T-helper 17 cell (primary cell): ENCODE measurements at places on chromosomes 16 and 17. TPM values are rescaled to one million over a fixed set of nuclear protein-coding genes. Genes with fewer than 3 reads are reported as not detected.
A peak's percentile ranks its signal among the peaks of the same experiment; 100 is the strongest.

GRCh38 chr17:76046064-76046463 is 19.0 kb upstream of the EVPL start:
- H3K4me3 ChIP-seq, result no peak overlapping the region
- H3K27me3 ChIP-seq, result no peaks in the 10 kb centered on the region
- no peak for DNase-seq
- no peak overlapping the region for H3K27ac ChIP-seq
- peaks cover 13% of the 10 kb centered on the region for H3K36me3 ChIP-seq

GRCh38 chr16:25691519-25692091 is at the start of gene HS3ST4:
TSS of gene HS3ST4 (plus strand) at chr16:25691959.
- H3K4me3 ChIP-seq, result peak within 1 kb of the TSS; percentile 85
- DNase-seq, result no peak
- peaks cover 83% of the 10 kb centered on the region for H3K27me3 ChIP-seq
- peaks cover 10% of the 10 kb centered on the region for H3K4me1 ChIP-seq

DNA sequence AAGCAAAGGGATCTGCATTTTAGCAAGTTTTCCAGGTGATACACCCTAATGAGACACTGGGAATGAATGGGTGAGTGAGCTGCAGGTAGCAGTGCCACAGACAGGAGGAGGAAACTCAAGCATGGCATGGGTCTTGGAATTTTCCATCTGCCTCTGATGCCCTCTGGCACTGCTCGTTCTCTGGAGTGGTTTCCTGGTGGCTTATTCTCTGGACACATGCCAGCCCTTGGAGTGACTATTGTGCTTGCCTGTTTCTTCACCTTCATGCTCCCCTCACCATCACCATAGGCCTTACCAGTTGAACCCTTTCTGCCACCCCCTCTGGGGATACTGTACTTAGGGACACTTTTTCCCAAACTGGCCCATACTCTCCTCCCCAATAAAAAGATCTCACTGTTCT is 1.6 kb downstream of the COASY start:
- H3K4me3 ChIP-seq, result peak overlapping the region; percentile 56
- H3K36me3 ChIP-seq, result no peaks in the 10 kb centered on the region
- H3K27me3 ChIP-seq, result no peaks in the 10 kb centered on the region

DNA sequence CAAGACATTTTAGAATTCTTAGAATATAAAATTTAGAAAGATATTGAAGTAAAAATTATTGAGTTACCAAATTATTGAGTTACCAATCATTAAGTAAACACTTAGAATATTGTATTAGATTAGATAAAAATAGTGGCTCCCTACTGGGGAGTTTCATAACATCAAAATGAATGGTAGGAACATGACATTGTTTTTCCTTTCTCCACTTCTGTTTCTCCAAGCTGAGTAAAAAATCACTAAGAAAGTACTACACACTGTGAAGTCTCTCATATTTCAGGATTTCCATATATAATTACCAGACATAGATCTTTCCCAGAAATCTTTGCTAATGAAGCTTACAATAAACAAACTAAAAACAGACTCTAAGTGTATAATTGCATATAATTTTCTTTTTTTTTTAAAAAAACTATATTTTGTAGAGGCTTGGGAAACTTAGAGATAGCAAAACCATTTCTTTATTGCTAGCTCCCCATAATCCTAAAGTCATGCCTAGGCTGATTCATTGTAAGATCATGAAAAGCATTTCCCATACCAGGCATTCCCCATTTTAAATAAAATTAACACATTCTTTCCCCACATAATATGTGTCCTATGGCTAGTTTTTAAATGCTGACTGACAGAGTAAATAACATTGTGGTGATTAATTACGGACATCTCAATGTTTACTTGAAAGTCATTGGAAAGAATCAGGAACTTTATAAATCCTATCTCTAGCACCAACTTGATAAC is 1408.7 kb upstream of the GOT2 start:
- H3K36me3 ChIP-seq, result no peaks in the 10 kb centered on the region
- DNase-seq, result no peak
- no peak overlapping the region for H3K4me3 ChIP-seq
- no peaks in the 10 kb centered on the region for H3K4me1 ChIP-seq
- no peaks in the 10 kb centered on the region for H3K27me3 ChIP-seq

DNA sequence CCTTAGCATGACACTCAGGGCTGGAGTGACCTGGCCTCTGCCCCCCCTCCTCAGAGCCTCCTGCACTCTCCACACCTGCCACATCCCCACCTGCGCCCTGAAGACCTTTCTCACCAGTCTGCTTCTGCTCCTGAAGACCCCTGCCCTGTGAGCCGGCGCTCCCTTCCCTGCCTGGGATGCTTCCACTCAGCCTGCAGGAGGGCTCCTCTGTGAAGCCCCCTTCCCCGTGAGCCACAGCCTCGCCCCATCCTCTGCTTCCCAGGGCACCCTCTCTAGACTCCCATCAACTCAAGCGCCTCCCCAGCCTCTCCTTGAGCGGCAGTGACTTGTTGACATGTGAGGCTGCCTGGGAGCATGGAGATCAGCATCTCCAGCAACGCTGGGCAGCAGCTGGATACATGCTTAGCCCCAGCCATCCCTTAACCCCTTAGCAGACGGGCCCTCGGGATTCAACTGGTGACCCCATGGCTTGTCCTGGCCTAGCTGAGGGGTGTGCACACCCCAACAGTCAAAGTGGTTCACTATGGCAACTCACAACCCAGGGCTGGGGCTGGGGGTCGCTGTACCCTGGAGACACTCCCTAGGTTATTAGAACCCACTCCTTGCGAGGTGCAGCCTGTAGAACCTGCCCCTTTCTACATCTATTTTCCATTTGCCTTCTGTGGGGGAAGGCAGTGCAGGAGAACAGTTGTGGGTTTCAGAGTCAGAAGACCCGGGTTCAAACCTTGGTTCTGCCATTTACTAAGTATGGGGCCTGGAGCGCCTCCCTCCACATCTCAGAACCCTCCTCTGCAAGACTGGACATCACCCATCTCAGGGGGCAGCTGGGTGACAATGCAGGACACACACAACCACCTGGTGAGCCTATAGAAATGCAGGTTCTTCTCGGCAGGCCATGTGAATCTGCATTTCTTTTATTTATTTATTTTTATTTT is 21.5 kb downstream of the TMEM235 start:
- H3K36me3 ChIP-seq, result peaks cover 2% of the 10 kb centered on the region
- peaks cover 38% of the 10 kb centered on the region for H3K4me1 ChIP-seq
- H3K27me3 ChIP-seq, result no peaks in the 10 kb centered on the region
- no peak for DNase-seq
- peak overlapping the region; percentile 95 for H3K27ac ChIP-seq

GRCh38 chr17:71883845-71884244 is 237.0 kb upstream of the SOX9 start:
- no peak for DNase-seq
- no peaks in the 10 kb centered on the region for H3K4me1 ChIP-seq
- no peak overlapping the region for H3K4me3 ChIP-seq
- H3K36me3 ChIP-seq, result no peaks in the 10 kb centered on the region
- H3K27me3 ChIP-seq, result no peaks in the 10 kb centered on the region

DNA sequence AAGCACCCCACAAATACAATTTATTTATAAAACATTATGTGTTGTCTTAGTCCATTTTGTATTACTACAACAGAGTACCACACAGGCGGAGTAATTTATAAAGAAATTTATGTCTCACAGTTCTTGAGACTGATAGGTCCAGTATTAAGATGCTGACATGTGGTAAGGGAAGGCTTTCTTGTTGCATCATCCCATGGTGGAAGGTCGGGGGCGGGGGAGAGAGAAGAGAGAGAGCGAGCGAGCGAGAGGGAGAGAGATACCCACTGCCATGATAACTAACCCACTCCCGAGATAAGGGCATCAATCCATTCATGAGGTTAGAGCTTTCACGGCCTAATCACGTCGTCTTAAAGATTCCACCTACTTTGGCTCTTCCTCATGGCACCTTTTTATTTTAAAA is 117.8 kb downstream of the KCNJ12 start:
- DNase-seq, result no peak
- no peak overlapping the region for H3K27ac ChIP-seq
- H3K4me3 ChIP-seq, result no peak overlapping the region
- peaks cover 35% of the 10 kb centered on the region for H3K27me3 ChIP-seq
- no peaks in the 10 kb centered on the region for H3K36me3 ChIP-seq
- no peaks in the 10 kb centered on the region for H3K4me1 ChIP-seq

GRCh38 chr16:50584033-50584722 is 36.0 kb downstream of the NKD1 start:
- H3K4me3 ChIP-seq, result no peak overlapping the region
- no peaks in the 10 kb centered on the region for H3K27me3 ChIP-seq
- H3K27ac ChIP-seq, result no peak overlapping the region
- H3K4me1 ChIP-seq, result peaks cover 12% of the 10 kb centered on the region
- DNase-seq, result no peak
- peaks cover 4% of the 10 kb centered on the region for H3K36me3 ChIP-seq

DNA sequence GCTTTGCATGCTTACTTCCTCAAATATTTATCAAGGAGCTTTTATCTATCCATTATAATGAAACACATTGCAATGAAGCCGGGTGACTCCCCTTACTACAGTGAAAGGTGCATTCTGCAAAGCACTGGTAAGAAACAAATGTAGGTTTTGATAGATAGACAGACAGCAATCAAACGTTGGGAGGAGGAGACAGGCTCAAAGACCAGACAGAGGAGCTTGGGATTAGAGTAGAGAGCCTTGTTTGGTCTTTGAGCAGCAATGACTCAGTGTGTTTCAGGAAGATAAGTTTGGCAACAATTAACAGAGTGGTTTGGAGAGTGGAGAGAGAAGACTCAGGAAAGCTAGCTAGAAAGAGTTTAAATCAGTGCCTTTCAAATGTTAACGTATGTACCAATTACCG is 68.8 kb downstream of the ZNF18 start:
- H3K36me3 ChIP-seq, result no peaks in the 10 kb centered on the region
- H3K4me1 ChIP-seq, result no peaks in the 10 kb centered on the region
- no peak overlapping the region for H3K4me3 ChIP-seq
- no peak overlapping the region for H3K27ac ChIP-seq
- H3K27me3 ChIP-seq, result peaks cover 9% of the 10 kb centered on the region
- DNase-seq, result no peak

GRCh38 chr16:23222929-23223328 is 40.4 kb downstream of the SCNN1G start:
- no peaks in the 10 kb centered on the region for H3K4me1 ChIP-seq
- H3K36me3 ChIP-seq, result no peaks in the 10 kb centered on the region
- no peak for DNase-seq
- peaks cover 28% of the 10 kb centered on the region for H3K27me3 ChIP-seq
- H3K4me3 ChIP-seq, result no peak overlapping the region
- no peak overlapping the region for H3K27ac ChIP-seq

- H3K27me3 ChIP-seq, result no peaks in the 10 kb centered on the region
- no peak for DNase-seq
- H3K36me3 ChIP-seq, result peaks cover 9% of the 10 kb centered on the region
- peaks cover 9% of the 10 kb centered on the region for H3K4me1 ChIP-seq
- H3K4me3 ChIP-seq, result no peak overlapping the region
These were observed 51.7 kb upstream of the ALDH3A1 start for GRCh38 chr17:19799796-19800195.

DNA sequence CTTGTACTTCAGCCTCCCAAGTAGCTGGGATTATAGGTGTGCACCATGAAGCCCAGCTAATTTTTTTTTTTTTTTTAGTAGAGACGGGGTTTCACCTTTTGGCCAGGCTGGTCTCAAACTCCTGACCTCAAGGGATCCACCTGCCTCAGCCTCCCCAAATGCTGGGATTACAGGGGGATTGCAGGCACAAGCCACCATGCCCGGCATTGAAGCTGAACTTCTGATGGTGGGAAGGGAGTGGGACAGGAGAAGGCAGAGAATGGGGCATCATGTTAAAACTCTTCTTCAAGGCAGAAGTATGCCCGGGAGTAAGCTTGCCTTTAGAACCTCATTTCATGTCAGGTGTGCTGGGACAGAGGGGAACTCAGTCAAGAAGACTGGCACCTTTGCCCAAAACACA is 48.6 kb upstream of the ZFHX3 start:
- H3K4me1 ChIP-seq, result peaks cover 2% of the 10 kb centered on the region
- no peaks in the 10 kb centered on the region for H3K36me3 ChIP-seq
- no peak overlapping the region for H3K27ac ChIP-seq
- peaks cover 4% of the 10 kb centered on the region for H3K27me3 ChIP-seq
- no peak for DNase-seq

GRCh38 chr17:17569691-17570090 is 21.8 kb downstream of the PEMT start:
- H3K36me3 ChIP-seq, result peaks cover 3% of the 10 kb centered on the region
- peak overlapping the region; percentile 84 for H3K27ac ChIP-seq

DNA sequence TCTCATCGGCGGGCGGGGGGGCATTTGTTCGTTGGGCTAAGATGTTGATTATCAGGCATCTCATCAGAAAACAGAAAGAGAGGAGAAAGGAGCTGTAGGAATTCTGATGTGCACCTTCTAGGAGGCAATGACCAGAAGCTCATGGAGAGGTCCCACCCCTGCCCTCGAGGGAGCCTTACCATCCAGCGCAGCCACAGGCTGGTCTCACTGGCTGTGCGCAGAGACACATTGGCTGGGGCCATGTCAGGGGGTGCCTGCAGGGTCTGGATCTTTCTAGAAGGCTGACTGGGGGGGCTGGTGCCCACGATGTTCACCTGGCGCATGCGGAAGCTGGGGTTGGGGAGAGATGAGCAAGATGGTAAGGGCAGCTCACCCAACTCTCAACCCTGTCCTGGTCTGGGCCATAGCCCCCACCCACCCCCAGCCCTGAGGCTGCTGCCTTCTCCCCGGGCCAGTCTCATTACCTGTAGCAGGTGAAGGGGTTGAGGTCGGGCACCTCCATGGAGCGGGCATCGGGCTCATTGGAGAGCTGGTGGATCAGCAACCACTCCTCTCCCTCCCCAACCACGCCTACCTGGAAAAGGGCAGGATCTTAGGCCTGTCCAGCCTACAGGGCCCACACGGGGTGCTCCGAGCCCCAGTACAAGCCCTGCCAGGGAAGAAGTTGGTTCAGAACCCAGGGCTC is 86.2 kb upstream of the CDC42EP4 start:
- no peaks in the 10 kb centered on the region for H3K4me1 ChIP-seq
- H3K27ac ChIP-seq, result no peak overlapping the region
- no peak for DNase-seq
- H3K36me3 ChIP-seq, result no peaks in the 10 kb centered on the region
- H3K27me3 ChIP-seq, result peaks cover 13% of the 10 kb centered on the region
- no peak overlapping the region for H3K4me3 ChIP-seq

- DNase-seq, result no peak
- peaks cover 6% of the 10 kb centered on the region for H3K36me3 ChIP-seq
- peaks cover 37% of the 10 kb centered on the region for H3K4me1 ChIP-seq
- no peak overlapping the region for H3K27ac ChIP-seq
These were observed 8.0 kb downstream of the TXNDC11 start for GRCh38 chr16:11734653-11735043.

The SLC5A2 gene
- total RNA-seq, result 1.3 TPM

The GLYR1 gene
- total RNA-seq, result 108 TPM

The OTOP3 gene
- total RNA-seq, result not detected

The MPP2 gene
- total RNA-seq, result 1.5 TPM

The CASKIN1 gene
- total RNA-seq, result not detected

The CNGB1 gene
- not detected for total RNA-seq

The CACNA1G gene
- 0.05 TPM for total RNA-seq

The ZNF205 gene
- not detected for total RNA-seq

The TMEM132E gene
- not detected for total RNA-seq

The P4HB gene
- 281 TPM for total RNA-seq

The GNGT2 gene
- 4.4 TPM for total RNA-seq
